ENCODE measurements at places on chromosomes 6 and 20. TPM values are rescaled to one million over a fixed set of nuclear protein-coding genes. Genes with fewer than 3 reads are reported as not detected.

Gene ZSCAN23
- total RNA-seq: 4.8 TPM

Gene MAD2L1BP
- total RNA-seq: 35.4 TPM

Gene TRIM40
- not detected for total RNA-seq

Gene TOX2
- total RNA-seq: 3.0 TPM

Gene C2
- total RNA-seq: 4.9 TPM

Gene SLC22A7
- total RNA-seq: not detected

Gene CCN6
- total RNA-seq: 0.25 TPM

Gene ENPP5
- 4.0 TPM for total RNA-seq

Gene PLCB4
- 24.5 TPM for total RNA-seq

Gene ADTRP
- total RNA-seq: 21.7 TPM

Gene SIRPD
- total RNA-seq: not detected
